ENCODE measurements at places on chromosomes 6 and 20.

- DNase-seq: no peak
Measured at GRCh38 chr6:7827142-7827541, 83.4 kb downstream of the TXNDC5 start.

DNA sequence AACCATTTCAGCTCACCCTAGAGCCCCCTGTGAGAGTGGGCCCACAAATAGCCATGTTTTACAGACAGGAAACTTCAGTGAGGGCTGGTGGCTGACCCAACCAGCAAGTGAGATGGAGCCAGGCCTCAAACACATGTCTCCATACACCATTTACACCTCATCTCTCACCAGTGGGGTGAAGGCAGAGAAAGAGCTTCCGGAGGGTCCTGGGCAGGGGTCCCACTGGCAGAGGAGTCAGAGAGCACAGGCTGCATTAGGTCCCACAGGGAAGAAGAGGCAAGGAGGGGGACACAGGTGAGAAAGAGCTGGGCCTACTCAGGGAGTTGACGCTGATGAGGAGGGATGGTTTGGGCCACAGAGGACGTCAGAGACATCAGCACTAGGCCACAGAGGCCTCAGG is 172.6 kb downstream of the VEGFA start:
- DNase-seq: no peak

GRCh38 chr20:52959125-52959524 is 13.0 kb upstream of the TSHZ2 start:
- no peak for DNase-seq

GRCh38 chr20:57902473-57902872 is 192.7 kb upstream of the PMEPA1 start:
- DNase-seq: no peak

DNA sequence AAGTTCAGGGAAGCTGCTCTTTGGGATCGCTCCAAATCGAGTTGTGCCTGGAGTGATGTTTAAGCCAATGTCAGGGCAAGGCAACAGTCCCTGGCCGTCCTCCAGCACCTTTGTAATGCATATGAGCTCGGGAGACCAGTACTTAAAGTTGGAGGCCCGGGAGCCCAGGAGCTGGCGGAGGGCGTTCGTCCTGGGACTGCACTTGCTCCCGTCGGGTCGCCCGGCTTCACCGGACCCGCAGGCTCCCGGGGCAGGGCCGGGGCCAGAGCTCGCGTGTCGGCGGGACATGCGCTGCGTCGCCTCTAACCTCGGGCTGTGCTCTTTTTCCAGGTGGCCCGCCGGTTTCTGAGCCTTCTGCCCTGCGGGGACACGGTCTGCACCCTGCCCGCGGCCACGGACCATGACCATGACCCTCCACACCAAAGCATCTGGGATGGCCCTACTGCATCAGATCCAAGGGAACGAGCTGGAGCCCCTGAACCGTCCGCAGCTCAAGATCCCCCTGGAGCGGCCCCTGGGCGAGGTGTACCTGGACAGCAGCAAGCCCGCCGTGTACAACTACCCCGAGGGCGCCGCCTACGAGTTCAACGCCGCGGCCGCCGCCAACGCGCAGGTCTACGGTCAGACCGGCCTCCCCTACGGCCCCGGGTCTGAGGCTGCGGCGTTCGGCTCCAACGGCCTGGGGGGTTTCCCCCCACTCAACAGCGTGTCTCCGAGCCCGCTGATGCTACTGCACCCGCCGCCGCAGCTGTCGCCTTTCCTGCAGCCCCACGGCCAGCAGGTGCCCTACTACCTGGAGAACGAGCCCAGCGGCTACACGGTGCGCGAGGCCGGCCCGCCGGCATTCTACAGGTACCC is at the start of gene ESR1:
Gene ESR1, plus strand, starts transcription at position 170 of the 858 bp plus-strand sequence. Its CDS starts 231 bp downstream, at position 401.
- DNase-seq: no peak

GRCh38 chr6:38350942-38351341 is 288.8 kb downstream of the BTBD9 start:
- DNase-seq: no peak

GRCh38 chr20:31705598-31706597 is 16.8 kb downstream of the BCL2L1 start:
- no peak for DNase-seq

- DNase-seq: no peak
Measured at GRCh38 chr20:37190354-37191112, 11.2 kb upstream of the MROH8 start.

DNA sequence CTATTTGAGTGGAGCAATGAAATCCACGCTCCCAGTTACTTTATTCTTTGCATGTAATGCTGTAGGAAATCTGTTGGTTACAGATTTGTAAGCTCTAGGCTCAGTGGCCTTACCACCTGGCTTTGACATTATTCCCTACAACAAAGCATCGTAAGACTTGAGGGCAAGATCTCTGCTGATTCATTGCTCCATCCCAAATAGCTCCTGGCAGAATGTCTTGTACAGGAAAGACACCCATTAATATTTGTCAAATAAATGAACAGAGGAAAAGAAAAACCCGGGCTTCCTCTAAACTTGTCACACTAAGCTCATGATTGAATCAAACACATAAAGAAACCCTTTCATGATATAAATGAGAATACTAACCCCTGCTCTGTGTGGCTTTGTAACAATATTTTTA is 357.5 kb upstream of the RNF217 start:
- no peak for DNase-seq

DNA sequence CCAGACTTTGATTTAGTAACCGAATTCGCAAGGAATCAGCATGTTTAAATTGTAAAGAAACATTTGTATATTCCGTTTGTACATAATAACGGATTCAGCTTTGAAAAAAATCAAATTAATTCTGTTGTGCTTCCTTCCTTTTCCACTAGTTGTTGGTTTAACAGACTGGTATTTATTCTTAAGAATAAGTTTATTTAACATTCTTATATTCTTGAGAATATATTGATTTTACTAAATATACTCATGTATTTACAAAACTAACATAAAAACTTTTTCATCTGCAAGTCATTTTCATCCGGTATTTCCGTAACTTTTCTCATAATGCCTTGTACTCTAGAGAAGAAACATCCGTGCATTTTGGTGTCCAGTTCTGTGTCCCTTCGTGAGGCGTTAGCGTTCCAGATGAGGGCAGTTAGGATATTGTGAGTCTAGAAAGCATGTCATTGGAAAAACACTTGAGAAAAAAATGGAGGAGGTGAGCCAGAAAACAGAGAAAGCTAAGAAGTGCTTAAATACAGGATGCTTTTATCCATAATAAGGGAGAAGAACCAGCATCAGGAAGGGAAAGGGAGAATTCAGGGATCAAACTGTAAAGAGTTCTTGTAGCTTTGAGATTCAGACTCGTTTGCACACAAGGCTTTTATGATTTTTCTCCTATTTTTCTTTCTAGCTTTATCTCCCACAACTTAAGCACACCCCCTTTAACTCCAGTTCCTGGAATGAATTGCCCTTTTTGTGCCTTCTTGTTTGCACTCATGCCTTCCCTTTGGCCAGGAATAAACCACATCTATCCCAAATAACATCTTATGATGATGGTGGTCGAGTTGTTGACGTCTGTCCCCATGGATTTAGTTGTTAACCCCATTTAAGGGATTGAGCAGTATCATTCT is 1.8 kb downstream of the WRNIP1 start:
- DNase-seq: no peak

GRCh38 chr6:12355354-12355753 is 65.2 kb downstream of the EDN1 start:
- no peak for DNase-seq

- DNase-seq: no peak
Measured at GRCh38 chr6:15150207-15150606, 95.7 kb upstream of the JARID2 start.

GRCh38 chr6:37059344-37060194 is 54.1 kb downstream of the FGD2 start:
- peak; percentile 76 for DNase-seq

DNA sequence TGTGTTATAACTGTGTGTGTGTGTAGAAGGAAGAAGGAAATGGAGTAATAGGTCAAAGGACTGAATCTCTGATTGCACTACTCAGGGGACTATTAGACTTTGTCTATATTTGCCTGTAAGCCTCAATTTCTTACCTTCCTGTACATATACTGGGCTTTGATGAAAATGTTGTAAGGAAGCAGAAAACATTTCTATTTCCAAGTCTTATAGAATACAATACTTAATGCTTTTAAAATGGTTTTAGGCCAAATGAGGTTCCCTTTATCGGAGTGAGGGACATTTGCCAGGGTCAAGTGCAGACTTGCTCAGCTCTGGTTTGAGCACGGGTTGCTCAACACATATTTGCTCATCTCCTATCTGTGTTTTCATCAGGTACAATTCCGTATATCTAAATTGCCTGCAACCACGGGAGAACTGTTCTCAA is 28.3 kb downstream of the MEP1A start:
- DNase-seq: no peak

- DNase-seq: no peak
Measured at GRCh38 chr20:43220612-43221011, 30.9 kb upstream of the PTPRT start.

GRCh38 chr6:116459927-116460326 is 1.2 kb upstream of the CALHM6 start:
- DNase-seq: no peak

- DNase-seq: no peak
Measured at GRCh38 chr20:63126876-63127699, 88.8 kb downstream of the YTHDF1 start.
